ENCODE measurements at places on chromosomes 12 and 14. TPM values are rescaled to one million over a fixed set of nuclear protein-coding genes. Genes with fewer than 3 reads are reported as not detected.

Gene COX8C
- total RNA-seq = not detected

Gene MYH7
- total RNA-seq = not detected

Gene HEBP1
- 35.3 TPM for total RNA-seq

Gene TAS2R42
- total RNA-seq = not detected

Gene OTOGL
- total RNA-seq = 0.16 TPM

Gene HSP90B1
- 438 TPM for total RNA-seq

Gene GOLT1B
- total RNA-seq = 82.2 TPM

Gene CLEC9A
- total RNA-seq = not detected

Gene VTI1B
- total RNA-seq = 48.5 TPM

Gene LBHD2
- total RNA-seq = not detected

Gene SDS
- total RNA-seq = not detected

Gene KRT85
- total RNA-seq = not detected

Gene ASB2
- total RNA-seq = 0.49 TPM

Gene AKAP5
- 0.16 TPM for total RNA-seq

Gene DACT1
- 13.6 TPM for total RNA-seq

All from fibroblast of the aortic adventitia (primary cell).